ENCODE measurements at places on chromosomes 2 and 18. TPM values are rescaled to one million over a fixed set of nuclear protein-coding genes. Genes with fewer than 3 reads are reported as not detected.

DNA sequence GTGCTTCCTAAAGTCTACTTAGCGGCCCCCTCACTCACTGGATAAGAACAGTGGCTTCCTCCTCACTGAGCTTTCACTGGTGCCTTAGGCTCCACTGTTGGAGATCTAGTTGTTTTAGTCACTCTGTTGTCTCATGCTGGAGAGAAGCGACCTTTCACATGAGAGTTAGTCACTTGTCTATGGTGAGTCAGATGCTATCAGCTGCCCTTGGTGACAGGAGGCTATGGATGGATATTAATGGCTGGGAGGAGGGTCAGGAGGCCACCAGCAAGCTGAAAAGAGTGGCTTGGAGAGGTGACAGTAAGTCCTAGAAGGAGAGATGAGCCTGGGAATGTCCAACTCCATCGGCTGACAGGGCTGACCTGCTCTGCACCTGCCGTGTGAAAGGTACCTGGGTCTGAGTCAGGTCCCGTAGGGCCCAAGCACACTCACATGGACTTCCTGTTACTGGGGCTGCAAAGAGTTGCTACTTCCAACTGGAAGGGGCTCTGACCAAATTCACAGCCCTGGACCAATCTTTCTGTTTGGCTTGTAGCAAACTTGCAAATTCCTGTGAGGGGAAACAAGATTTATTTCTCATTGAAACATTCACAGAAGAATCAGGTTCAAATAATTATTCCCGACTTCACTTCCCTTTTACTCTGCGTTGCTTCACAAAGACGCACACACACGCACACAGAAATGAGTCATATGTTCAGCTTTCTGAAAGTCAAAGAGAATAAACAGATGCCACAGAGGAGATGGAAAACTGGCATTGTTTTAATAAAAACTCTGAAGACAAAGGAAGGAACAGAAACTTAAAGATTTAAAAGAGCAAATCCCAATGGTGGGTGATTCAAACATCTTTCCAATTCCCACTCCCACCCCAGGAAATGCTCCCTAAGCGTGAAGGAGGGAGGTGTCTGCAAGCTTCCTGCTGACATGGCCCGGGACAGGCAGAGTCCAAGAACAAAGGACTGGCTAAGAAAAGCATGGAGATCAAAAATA, 203.5 kb upstream of the TWIST2 start:
- no peak overlapping the region for H3K4me3 ChIP-seq
- DNase-seq: peak; percentile 86
- peak overlapping the region; percentile 77 for H3K27ac ChIP-seq
- H3K36me3 ChIP-seq: no peaks in the 10 kb centered on the region

GRCh38 chr2:222998459-222998858, 53.5 kb upstream of the KCNE4 start:
- H3K4me1 ChIP-seq: peaks cover 17% of the 10 kb centered on the region
- H3K27me3 ChIP-seq: no peaks in the 10 kb centered on the region
- no peak overlapping the region for H3K4me3 ChIP-seq
- DNase-seq: no peak

DNA sequence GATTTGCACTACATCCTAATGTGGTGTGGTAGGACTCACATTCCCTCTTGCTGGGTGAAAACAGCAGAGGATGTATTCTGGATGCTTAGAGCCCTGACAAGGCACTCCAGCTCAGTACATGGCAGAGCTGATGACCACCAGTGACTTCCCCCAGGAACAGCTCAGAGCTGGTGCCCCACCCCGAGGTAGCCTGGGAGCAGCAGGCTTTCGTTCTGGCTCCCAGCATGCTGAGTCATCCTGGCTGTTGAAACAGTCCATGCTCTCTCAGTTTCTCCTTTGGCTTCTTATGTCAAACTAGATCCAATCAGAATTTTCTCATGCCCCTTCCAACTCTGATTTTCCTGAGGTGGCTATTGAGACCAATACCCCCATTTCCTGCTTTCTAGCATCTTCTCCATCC, 438.2 kb downstream of the NBAS start:
- no peak overlapping the region for H3K4me3 ChIP-seq
- DNase-seq: peak; percentile 29
- H3K36me3 ChIP-seq: no peaks in the 10 kb centered on the region
- no peaks in the 10 kb centered on the region for H3K4me1 ChIP-seq

GRCh38 chr18:612156-612555, 15.4 kb downstream of the CLUL1 start:
- DNase-seq: no peak
- no peak overlapping the region for H3K27ac ChIP-seq
- no peak overlapping the region for H3K4me3 ChIP-seq
- H3K27me3 ChIP-seq: peaks cover 34% of the 10 kb centered on the region

DNA sequence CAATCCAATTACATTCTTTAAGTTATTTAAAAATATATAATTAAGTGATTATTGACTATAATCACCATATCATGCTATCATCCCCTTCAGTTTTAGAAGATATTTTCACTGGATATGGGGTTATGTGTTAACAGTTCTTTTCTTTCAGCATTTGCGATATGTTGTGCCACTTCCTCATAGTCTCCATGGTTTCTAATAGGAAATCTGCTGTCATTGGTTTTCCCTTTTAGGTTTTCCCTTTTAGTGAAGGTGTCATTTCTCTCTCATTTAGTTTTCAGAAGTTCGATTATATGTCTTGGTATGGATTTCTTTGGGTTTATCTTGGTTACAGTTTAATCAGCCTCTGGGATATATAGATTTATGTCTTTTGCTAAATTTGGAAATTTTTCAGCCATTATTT, 34.8 kb upstream of the EPG5 start:
- no peak for DNase-seq
- no peaks in the 10 kb centered on the region for H3K4me1 ChIP-seq
- H3K27me3 ChIP-seq: no peaks in the 10 kb centered on the region
- H3K4me3 ChIP-seq: no peak overlapping the region
- H3K27ac ChIP-seq: no peak overlapping the region

- H3K27me3 ChIP-seq: no peaks in the 10 kb centered on the region
- no peaks in the 10 kb centered on the region for H3K4me1 ChIP-seq
- H3K27ac ChIP-seq: no peak overlapping the region
- DNase-seq: no peak
- H3K36me3 ChIP-seq: no peaks in the 10 kb centered on the region
These were observed 173.7 kb downstream of the NR4A2 start for GRCh38 chr2:156158808-156159207.

GRCh38 chr18:50356036-50356945, 18.6 kb upstream of the SKA1 start:
- H3K27ac ChIP-seq: no peak overlapping the region
- no peaks in the 10 kb centered on the region for H3K4me1 ChIP-seq
- no peaks in the 10 kb centered on the region for H3K36me3 ChIP-seq
- H3K27me3 ChIP-seq: peaks cover 6% of the 10 kb centered on the region
- no peak overlapping the region for H3K4me3 ChIP-seq

DNA sequence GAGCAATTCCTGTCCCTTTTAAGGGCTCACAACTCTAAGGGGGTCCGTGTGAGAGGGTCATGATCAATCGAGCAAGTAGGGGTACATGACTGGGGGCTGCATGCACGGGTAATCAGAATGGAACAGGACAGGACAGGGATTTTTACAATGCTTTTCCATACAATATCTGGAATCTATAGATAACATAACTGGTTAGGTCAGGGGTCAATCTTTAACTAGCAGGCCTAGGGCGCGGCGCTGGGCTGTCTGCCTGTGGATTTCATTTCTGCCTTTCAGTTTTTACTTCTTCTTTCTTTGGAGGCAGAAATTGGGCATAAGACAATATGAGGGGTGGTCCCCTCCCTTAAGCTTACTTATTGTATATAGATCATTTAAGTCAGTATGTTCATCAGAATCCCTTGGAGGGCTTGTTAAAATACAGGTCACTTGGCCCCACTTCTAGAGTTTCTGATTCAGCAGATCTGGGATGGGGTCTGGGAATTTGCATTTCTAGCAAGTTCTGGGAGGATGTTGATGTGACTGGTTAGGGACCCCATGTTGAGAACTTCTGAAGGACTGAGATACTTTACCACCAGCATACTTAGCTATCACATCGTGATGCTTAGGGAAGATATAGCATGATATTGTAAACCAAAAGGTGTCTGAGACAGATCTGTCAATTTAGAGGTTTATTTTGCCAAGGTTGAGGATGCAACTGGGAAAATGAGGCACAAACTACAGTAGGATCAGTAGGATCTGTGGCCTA, 2.8 kb upstream of the INPP4A start:
- H3K27me3 ChIP-seq: peaks cover 4% of the 10 kb centered on the region
- no peak for DNase-seq
- no peak overlapping the region for H3K4me3 ChIP-seq
- H3K36me3 ChIP-seq: no peaks in the 10 kb centered on the region
- no peak overlapping the region for H3K27ac ChIP-seq

- H3K36me3 ChIP-seq: no peaks in the 10 kb centered on the region
- DNase-seq: no peak
- H3K4me1 ChIP-seq: no peaks in the 10 kb centered on the region
- no peak overlapping the region for H3K27ac ChIP-seq
- no peaks in the 10 kb centered on the region for H3K27me3 ChIP-seq
These were observed 13.3 kb downstream of the CELF4 start for GRCh38 chr18:37552286-37552685.

DNA sequence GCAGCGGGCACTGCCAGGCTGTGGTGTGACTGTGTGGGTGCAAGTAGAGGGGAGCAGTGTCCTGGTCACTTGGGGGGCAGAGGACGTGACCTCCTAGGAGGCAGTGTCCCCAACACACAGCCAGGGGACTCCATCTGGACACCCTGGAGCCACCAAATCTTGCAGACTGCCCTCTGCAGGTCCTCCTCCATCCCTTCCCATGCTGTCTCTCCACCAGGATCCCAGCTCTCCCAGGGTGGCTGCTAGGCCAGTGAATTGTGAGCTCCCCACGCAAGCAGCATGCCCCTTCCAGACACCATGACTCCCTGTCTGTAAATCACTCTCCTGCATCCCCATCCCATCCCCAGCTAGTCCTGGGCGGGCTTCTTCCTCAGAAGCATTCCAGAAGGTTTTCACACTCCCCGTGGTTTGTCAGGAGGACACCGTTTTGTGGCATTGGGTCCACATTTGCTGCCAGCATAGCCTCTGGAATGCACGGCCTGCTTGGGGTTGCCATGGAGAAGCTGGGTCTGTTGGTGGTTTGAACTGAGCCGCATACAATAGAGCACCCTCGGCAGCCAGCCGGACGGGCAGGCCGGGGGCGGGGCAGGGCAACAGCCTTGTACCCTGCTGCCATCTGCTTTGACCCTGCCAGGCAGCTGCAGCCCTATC, 210.7 kb downstream of the KLHL29 start:
- no peaks in the 10 kb centered on the region for H3K27me3 ChIP-seq
- peaks cover 21% of the 10 kb centered on the region for H3K4me1 ChIP-seq
- H3K36me3 ChIP-seq: no peaks in the 10 kb centered on the region
- DNase-seq: peak; percentile 13
- H3K27ac ChIP-seq: no peak overlapping the region

DNA sequence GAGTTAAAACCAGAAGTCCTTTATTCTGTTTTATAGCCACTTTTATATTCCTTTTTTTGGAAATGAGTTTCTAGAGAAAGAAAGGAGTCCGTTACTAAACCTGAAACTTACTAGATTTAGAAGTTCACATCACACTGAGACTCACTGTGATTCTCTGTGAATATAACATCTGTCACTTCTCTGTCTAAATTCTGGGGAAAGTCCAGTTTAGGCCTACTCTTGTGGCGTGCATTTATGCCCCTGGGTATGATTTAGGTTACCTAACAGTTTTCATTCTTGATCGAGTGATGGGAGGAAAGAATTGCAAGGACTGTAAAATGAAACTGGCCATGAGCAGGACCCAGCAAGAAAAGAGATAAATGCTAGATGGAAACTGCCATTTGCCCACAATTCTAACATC, 449.6 kb downstream of the SPAG16 start:
- no peak overlapping the region for H3K27ac ChIP-seq
- no peak overlapping the region for H3K4me3 ChIP-seq
- H3K36me3 ChIP-seq: no peaks in the 10 kb centered on the region
- no peak for DNase-seq
- no peaks in the 10 kb centered on the region for H3K27me3 ChIP-seq

DNA sequence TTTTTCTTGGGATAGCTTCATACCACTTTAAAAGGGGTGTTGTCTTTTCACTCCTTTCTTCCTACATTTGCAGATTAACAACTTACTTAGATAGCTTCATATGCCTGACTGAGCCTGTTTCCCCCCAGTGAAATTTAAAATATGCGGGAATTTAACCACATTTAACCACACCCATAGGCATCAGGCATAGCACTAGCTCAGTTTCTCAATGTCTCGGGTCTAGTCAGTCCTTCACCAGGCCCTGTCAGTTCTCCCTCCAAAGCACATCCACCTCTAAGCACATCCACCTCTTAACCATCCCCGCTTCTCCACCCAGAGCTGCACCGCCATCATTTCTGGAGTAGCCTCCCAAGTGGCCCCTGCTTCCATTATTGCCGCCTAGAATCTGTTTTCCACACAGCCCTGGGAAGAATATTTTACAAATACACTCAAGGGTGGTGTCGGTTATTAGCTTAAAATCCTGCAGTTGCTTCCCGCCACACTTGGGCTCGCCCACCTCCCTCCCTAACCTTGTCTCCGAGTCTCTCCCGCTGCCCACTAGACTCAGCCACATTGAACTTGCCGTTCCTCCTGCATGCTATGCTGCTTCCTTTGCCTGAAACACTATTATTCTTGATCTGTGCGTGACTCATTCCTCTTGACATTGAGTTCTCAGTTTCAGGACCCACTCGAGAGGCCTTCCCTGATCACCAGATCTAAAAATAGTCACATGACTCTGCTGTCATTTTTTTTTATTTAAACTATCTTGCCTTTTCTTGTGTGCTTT, 68.3 kb downstream of the SPTBN1 start:
- H3K27me3 ChIP-seq: no peaks in the 10 kb centered on the region
- peak; percentile 83 for DNase-seq
- no peak overlapping the region for H3K27ac ChIP-seq
- no peak overlapping the region for H3K4me3 ChIP-seq
- peaks cover 12% of the 10 kb centered on the region for H3K4me1 ChIP-seq

- no peak for DNase-seq
- no peak overlapping the region for H3K27ac ChIP-seq
- peaks cover 6% of the 10 kb centered on the region for H3K4me1 ChIP-seq
- no peak overlapping the region for H3K4me3 ChIP-seq
- no peaks in the 10 kb centered on the region for H3K36me3 ChIP-seq
- H3K27me3 ChIP-seq: no peaks in the 10 kb centered on the region
These were observed 246.4 kb downstream of the CDH20 start for GRCh38 chr18:61579581-61579980.

DNA sequence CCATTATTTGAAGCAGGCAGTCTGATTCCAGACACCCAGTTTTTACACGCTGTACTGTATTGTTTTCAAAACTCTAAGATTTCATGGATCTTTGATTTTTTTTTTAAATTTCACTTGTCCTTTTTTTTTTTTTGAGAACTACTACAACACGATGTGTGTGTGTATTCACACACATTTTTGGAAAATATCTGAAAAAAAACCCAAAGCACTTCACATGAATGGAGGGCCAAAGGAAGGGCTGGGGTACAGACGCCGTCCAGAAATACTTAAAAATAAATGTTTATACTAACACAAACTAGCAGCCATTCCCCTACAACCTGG, 314 bp upstream of the SSB start:
- peak overlapping the region; percentile 87 for H3K4me3 ChIP-seq
- 0 out of 2 replicates have a peak, but pooled peaks cover 1% of the 10 kb centered on the region for H3K4me1 ChIP-seq
- no peak for DNase-seq
- H3K36me3 ChIP-seq: peaks cover 4% of the 10 kb centered on the region
- peak overlapping the region; percentile 52 for H3K27ac ChIP-seq

- H3K36me3 ChIP-seq: no peaks in the 10 kb centered on the region
- peak; percentile 69 for DNase-seq
- H3K4me3 ChIP-seq: no peak overlapping the region
- H3K4me1 ChIP-seq: peaks cover 13% of the 10 kb centered on the region
These were observed 99.3 kb upstream of the DNAJC10 start for GRCh38 chr2:182616471-182617393.

The TOGARAM2 gene
- 0.28 TPM for total RNA-seq

The RAB6C gene
- not detected for total RNA-seq

The ACTG2 gene
- 349 TPM for total RNA-seq

The LOXL3 gene
- 14.2 TPM for total RNA-seq

The SLC9A2 gene
- total RNA-seq: not detected

The BOLL gene
- total RNA-seq: not detected

The WDSUB1 gene
- 5.0 TPM for total RNA-seq

The C1D gene
- total RNA-seq: 13.6 TPM

The ETAA1 gene
- 8.1 TPM for total RNA-seq

The ANTXR1 gene
- total RNA-seq: 29.2 TPM

Measured in IMR-90 (cell line).